Stimulated activated CD4-positive, alpha-beta T cell treated with anti-CD3 and anti-CD28 coated beads, Interleukin-1b, Interleukin-23, amount 100 ng/mL, for 1 hour (primary cell): ENCODE measurements at places on chromosomes 1 and 21.
A peak's percentile ranks its signal among the peaks of the same experiment; 100 is the strongest.

GRCh38 chr1:183310753-183311479 lies 107.3 kb downstream of the NMNAT2 start:
- DNase-seq = no peak

DNA sequence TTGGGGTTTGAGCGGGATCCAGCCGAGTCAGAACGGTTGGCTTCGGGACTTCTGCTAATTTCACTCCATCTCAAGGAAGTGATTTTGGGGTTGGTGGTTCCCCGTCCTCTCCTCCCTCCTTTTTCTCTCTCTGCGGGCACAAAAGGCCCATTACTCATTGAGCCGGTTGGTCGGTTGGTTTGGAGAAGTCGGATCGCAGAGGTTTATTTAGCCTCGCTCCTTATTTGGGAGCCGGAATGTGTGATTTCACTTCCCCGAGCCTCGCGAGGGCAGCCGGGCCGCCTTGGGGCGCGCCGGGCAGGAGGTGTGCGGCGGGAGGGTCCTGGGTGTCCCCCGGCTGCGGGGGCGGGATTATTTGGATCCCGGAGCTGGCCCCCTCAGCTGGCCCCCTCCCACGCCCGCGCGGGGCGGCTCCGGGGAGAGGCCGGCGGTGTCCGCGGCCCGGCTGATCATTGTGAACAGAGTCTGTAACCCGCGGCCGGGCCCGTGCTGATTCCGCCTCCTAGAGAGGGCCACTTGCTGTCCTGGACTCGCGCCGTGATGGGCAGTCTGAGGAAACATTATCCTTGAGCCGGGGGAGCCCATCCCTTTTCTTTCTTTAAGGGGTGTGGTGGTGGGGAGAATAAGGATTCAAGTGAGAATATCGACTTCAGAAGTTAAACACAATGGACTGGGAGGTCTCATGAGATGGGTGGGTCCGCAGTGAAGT lies 1.2 kb downstream of the MAPKAPK2 start:
- DNase-seq = no peak

GRCh38 chr1:41535276-41535675 lies 50.8 kb upstream of the EDN2 start:
- DNase-seq = no peak

GRCh38 chr1:59103457-59103856 lies 193.4 kb upstream of the FGGY start:
- no peak for DNase-seq

DNA sequence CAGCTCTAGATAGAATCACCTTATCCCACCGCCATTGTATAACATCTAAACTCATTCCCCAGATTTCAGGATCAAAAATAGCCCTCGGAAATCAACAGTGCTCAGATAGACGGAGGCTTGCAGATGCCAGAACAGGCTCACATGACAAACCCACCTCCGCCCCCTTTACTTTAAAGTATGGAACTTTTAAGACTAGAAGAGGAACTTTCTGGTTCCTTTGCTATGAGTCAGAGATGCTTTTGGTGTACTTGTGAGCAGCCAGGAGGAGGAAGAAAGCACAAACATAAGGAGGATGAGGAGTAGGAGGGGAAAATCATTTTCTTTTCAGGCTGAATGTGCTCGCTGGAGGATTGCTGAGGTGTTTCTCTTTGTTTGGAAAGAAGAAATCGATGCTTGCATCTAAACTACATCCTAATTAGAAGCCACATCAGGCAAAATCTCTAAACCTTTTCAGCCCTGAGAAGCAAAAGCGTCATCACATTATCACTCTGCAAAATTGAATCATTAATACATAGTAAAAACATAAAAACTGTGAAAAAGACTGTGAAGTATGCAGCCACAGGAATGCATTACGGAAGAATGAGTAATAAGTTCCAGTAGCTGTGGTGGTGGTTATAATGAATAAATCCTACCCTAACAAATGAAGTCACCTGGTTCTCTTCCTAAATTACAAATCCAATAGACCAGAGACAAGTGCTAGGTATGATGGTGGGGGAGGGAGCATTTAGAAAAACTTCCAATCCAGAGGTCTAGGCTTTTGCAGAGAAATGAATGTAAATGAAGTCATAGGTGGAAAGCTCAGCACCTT lies 251.3 kb downstream of the KCNH1 start:
- DNase-seq = no peak

- no peak for DNase-seq
These were observed 59.4 kb upstream of the B3GALT5 start for GRCh38 chr21:39553331-39553730.

DNA sequence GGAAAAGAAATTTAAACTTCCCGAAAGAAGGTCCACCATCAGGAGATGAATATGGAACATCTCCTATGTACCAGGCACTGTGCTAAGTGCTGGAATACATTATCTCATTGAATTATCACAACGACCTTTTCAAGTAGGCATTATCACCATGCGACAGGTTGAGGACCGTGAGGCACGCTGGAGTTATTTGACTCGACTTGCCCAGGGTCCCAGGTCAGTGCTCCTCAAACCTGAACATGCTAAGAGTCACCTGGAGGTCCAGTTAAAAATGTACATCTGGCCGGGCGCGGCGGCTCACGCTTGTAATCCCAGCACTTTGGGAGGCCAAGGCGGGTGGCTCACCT lies 15.9 kb upstream of the AGTRAP start:
- DNase-seq = no peak

DNA sequence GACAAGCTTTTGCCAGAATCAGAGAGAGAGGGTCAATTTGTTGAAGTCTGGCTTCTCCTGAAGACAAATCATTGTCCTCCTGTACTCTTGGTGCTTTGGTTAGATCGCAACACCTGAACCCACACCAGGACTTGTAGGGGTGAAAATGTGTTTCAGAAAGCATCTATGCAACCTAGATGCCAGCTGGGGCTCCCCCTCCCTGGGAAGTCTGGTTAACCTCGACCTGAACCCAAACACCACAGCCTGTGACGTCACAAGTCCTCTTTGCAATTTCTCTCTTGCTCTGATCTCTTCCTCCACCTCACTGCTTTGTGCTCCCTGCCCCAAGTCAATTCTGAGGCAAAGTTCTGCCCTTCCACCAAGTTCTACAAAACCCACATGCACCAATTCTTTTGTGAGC lies 42.8 kb upstream of the USP24 start:
- DNase-seq = peak; percentile 8

DNA sequence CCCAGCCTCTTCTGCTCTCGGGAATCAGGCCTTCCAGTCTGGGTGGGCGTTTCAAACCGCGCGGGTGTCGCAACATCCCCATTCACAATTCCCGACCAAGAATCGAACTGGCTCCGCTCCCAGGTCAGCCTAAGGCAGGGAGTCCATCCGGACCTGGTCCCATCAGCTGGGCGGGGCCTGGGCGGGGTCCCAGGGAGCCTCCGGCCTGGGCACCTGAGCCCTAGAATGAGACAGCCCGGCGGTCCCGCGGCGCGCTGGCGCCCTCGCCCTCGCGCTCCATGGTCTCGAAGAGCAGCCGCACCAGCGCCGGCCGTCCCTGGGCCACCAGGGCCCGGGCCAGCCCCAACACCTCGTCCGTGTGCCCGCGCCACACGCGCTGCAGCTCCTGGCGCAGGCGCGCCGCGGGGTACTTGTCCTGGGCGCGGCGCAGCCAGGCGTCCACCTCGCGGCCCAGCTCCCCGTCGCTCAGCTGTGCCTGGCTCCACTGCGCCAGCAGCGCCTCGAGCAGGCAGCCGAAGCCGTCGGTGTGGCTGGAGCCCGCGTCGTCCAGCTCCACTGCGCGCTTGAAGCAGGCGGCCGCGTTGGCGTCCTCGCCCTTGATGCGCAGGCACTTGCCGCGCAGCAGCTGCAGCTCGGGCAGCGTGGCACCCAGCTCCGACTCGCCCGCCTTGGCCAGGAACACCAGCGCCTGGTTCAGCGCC lies 16.9 kb upstream of the PARS2 start:
- DNase-seq = no peak

- DNase-seq = no peak
These were observed 60.0 kb downstream of the SLC66A1 start for GRCh38 chr1:19372136-19372514.

- no peak for DNase-seq
These were observed 24.7 kb downstream of the SLC6A17 start for GRCh38 chr1:110174961-110175360.

DNA sequence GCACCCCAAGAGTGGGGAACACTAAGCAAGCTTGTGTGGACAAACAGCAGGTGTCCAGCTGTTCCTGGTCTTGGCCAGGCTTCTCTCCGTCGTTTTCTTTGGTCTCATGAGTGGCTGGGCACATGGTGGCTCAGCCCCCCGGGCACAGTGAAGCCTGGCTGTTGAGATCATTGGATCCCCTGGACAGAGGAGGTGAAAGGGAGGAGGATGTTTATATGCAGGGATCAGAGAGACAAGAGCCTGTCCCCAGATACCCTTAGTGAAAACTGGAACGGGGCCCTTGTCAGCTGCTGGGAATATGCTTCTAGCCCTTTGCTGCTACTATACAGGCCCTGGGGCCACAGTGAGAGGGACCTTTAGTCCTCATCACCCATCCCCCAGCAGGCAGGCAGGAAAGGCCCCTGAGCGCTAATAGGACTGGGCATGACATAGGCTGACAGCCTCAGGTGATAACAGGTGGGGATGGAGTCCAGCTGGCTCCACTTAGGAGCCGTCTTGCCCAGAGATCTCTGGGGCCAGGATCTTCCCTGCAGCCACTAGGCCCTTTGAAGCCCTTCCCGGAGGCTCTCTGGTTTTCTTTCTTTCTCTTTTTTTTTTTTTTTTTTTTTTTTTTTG lies 16.4 kb downstream of the EPHA8 start:
- DNase-seq = no peak

- DNase-seq = no peak
These were observed 40.2 kb downstream of the PLXNA2 start for GRCh38 chr1:208203848-208204609.

DNA sequence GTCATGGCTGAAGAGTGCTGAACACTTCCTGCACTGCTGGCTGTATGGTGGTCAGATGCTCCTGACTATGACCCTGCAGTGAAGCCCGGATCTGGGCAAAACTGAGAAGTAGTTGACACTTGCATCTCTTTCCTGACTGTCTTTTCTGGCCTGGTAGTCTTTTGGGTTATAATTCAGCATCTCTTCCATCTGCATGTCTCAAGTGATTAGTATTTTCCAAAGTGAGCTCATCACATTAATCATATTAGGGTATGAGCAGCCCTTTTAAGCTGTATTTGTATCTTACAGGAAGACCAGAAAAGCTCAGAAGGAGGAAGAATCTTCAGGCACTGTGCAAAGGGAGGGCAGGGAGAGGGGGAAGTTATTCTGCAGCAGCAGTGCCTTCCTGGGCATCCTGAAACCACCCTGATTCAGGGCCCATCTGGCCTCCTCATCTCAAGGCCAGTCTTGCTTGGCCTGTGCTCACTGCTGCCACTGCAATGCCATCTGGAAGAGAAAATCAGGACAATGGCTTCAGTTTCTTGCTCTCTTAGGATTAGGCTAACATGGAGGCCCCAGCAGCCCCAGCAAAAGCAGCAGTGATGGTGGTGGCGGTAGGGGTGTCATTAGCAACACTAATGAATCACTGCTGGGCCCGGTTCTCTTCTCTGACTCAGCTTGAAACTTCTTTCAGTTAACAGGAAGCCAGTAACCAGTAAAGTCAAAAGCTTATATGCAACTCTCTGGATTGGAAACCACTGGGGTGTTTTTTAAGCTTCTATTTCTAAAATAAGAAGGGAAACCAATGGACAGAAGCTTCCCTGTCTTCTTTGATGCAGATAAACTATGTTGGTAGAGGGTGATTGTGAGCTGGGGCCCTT lies 63.3 kb upstream of the WDR26 start:
- peak; percentile 35 for DNase-seq

DNA sequence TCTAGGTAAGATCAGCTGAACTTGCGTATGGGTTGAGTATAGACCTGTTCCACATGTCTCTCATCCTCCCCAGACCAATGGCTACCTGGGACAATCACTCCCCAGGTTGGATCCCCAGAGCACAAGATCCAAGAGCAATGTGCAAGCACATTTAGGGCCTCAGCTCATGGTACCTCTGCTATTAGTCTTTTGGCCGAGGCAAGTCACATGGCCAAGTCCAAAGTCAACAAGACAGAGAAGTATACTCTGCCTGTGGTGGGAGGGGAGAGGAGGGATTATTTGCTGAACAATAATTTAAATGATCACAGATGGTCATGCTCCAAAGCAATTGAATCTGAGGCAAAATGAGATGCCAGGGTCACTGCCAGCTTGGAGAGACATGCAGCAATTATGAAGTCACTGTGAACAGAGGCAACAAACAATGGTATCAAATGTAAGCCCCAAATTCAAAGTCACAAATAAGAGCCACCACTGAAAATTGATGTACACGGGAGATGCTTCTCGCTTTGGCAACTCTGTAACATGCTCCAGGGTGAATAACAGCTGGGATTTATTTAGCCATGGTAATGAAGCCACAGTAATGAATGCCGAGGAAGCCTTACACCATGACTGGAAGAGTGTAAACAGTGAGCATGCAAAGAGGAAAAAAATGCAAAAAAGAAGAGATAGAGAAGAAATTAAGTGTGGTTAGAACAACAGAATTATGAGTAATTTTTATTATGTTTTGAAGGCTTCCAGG lies 149.1 kb downstream of the ZNF281 start:
- DNase-seq = no peak

GRCh38 chr1:67645495-67646144 lies 39.4 kb upstream of the GADD45A start:
- DNase-seq = no peak

GRCh38 chr1:203278082-203278884 lies 27.0 kb upstream of the BTG2 start:
- DNase-seq = no peak

DNA sequence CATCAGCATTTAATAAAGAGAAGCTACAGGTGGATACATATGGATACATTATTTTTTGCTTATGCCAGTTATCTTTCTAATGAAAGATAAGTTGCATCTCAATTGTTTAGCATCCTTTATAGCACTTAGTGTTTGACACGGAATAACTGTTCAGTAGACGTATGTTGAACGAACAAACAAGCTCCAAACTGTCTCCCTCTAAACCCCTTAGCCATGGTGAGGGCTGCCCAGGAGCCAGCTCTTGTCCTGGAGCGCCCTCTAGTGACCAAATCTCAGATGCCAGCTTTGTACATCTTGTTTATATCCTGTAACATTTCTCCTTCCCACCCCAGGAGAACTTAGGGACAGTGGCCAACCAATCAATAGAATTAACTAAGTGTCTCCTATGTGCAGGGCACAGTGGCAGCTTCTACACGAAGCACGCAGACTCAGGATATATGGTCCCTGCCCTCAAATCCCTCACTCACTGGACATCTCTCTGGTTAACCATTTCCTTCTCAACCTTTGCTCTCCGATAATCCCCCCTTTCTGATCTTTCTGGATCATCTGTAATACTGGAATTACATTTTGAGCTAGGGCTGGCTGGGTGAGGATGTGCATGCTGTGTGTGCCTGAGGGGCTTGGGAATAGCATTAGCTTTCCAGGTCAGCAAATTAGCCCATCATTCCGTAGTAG lies 22.9 kb downstream of the KCNA10 start:
- DNase-seq = peak; percentile 41

DNA sequence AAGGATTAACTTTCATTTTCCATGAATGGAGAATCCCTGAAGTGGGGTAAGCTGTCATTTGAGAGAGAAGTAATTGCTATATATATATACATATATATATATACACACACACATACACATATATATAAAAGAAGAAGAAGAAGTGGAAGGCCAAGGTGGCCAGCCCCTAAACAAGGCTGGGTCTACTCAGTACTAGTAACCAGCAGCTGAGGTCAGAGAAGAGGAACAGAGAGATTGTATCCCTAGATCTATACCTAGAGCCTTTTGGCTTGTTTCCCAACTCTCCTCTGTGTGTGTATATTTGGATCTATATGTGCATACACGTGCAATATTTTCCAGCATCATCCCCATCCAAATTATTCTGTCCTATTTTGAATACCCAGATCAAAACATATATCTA lies 5.2 kb downstream of the TNFSF4 start:
- no peak for DNase-seq
